ENCODE measurements at places on chromosomes 4 and X.

DNA sequence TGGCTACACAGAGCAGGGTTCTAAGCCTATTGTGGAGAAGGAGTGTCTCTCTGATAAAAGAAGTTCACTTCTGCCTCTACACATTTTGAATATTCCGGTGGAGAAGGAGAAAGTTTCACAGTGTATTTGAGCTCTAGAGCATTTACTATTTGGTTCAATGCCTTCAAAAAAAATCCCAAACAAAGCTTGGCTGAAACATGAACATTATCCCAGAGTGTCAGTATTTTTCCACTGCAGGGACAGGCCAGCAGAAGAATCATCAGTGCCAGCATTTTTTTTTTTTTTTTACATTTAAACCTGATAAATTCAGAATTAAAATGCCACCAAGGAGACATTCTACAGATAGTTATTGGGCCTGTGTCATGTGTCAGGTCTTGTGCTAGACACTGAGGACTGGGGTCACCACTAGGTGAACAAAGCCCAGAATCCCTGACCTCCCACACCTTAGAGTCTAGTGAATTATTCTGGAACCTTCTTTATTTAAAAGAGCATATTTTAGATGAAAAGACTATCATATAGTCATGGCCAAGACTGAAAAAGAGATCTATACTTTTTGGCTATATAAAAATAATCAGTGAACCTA, 48.0 kb upstream of the NAP1L5 start:
- no peak for DNase-seq

DNA sequence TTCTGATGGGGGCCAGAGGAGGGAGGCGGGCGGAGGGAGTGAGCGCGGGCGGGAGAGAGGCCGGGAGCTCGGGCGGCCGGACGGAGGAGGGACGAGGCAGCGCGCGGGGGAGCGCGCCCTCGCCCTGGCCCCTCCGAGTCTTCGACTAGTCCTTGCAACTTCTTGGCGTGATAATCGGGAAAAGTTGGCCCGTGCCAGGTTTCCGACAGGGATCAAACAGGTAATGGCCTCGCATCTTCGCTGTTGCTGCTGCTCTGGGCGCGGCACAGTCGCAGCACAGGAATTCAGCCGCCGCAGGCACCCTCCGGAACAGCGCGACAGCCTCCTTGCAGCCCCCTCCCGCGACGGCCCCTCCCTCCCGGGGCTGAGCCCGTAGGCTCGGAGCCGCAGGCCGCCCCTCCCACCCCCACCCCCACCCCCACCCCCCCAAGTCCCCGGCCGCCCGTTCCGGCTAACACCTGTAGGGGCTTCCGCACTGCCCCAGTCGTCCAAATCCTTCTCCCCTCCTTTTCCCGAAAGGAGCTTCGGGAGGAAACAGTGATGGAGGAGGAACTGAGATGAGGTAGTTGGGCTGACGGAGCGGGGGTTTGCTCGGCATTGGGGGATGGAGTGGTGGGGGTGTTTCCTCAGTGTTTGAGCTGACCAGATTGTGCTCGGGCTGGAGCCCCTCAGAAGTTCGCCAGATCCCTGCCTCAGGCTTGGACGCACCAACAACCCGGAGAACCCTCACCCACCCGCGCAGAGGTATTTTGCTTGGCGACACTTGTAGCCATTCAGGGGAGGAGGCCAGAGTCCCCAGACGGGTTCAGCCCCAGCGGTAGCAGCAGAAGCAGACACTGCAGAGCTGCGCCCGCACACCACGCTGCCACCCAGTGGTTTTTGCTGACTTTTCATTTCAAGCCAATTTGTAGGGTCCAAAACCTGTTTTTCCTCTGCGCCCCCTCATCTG, at the start of gene FGF13:
Gene FGF13 (minus strand): TSS at position 319 of the 949 bp plus-strand sequence. CDS start 714 bp downstream, outside the sequence.
- DNase-seq, result peak; percentile 63

- no peak for DNase-seq
These were observed 137.9 kb downstream of the PJA1 start for GRCh38 chrX:69027181-69028005.

DNA sequence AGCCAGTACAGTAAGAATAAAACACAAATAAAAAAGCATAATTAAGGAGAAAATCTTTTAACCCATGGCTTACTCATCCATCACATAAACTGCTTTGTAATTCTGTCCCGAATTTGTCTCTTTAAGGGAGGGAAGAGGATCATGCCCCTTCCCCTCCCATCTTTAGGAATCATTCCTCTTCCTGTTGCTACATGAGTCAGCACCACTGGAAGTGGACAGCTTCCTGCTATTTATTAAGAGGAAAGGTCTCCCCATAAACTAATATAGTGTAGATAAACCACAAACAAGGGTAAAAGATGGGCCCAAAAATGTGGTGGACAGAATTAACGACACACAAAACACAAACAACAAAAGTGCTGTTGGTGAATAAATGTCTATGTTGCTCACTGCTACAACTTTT, 75.8 kb downstream of the PPP3CA start:
- no peak for DNase-seq

GRCh38 chr4:169987327-169988228, 38.6 kb downstream of the MFAP3L start:
- no peak for DNase-seq

- no peak for DNase-seq
These were observed 30.6 kb downstream of the SETD7 start for GRCh38 chr4:139525414-139525813.

GRCh38 chrX:56751071-56751470, 22.0 kb downstream of the NBDY start:
- no peak for DNase-seq

- no peak for DNase-seq
These were observed 963.1 kb downstream of the RPA4 start for GRCh38 chrX:97846718-97847237.

GRCh38 chr4:156974264-156974663, 2.7 kb upstream of the PDGFC start:
- no peak for DNase-seq

DNA sequence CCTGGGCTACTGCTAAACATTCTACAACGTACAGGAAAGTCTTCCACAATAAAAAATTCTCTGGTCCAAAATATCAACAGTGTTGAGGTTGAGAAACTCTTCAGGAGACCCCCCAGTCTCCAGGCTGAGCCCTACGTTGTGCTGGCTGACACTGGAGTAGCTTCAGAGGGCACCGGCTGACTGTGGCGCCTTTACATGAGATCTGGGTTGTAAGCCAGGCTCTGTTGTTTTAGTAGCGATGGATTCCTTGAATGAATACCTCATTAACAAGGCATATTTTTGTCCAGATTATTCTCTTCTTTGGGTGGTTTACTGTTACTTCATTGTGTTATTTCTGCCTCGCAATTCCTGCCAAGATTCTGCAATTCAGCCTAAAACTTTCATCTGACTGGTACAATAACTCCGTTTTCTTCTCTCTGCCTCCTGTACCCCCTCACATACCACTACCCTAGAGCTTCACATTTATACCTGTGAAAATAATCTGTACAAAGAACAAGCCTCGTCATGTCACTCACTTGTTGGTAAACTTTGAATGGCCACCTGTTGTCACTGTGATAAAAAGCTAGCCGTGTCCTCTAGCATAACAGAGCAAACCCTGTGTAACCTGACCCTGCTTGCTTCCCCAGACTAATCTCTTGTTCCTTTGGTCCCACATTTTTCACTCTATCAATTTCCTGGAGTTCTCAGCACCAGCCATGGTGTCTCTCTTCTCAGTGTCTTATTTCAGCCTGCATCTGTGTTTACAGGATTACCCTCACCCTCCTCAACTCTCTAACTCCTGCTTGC, 1476.1 kb upstream of the TENM3 start:
- DNase-seq, result no peak

DNA sequence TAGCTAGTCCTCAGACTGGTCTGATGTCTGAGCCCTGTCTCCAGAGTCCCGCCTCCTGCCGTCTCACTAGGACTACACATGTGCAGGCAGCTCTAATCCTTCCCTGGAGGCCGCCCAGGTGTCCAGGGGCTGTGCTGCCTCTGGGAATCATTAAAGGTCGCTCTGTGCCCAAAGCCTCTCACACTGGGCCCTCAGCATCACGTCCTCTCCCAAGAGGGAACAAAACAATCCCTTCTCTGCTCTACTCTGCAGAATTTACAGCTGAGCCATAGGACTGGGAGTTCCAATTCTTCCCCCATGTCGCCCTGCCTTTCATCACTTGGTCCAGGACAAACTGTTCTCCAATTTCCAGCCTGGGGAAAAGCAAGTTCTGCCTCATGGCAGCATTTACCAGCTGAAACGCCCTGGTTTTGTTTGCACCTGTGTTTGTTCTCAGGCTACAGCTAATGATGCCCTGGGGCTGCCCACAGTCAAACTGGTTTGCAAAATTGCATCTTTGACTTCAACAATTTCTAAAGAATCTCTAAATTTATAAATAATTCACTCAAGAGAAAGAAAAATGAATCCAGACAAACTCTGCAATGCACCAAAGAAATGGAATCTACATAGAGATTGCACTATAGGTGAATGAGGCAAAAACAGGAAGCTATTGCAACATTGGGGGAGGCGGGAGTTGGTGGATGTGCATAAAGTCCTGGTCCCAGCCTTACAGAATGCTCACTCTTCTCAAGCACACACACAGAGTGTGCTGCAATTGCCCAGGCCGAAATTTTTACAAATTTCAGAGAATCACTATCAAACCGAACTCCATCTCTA, 7.2 kb upstream of the MRFAP1 start:
- no peak for DNase-seq

DNA sequence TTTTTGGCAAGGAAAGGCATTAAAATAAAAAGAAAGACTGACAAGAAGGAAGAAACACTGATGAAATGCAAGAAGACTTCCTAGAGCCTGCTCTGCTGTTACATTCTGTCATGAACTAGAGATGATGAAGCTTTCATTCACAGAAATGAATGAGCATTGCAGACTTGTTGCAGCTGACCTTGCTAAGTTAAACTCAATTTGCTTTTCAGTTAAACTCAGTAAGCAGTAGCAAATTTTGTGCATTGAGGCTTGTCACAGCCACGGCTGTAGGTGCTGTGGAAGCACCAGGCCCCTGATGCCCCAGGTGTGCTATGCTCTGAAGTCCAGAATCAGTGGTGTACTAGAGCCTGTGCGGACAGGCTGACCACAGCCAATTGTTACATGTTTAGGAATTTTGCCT, 39.6 kb upstream of the LSM6 start:
- DNase-seq, result no peak

DNA sequence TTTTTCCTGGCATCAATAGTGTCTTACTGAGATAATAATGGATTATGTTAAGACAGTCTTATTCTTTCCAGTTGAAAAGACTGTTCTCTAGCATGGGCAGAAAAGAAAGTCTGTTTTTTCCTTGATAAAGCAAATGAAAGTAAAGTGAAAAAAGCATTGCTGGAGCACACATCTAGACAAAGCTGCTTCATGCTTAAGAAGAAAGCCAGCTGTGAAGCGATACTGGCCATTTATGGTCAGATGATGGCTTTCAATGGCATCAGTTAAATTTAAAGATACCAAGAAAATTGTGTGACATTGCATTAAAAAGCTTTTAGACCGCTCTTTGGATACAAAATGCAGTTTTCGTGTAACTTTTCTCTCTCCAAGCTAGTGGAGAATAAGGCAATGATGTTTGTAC, 242.1 kb upstream of the TRAM1L1 start:
- no peak for DNase-seq

DNA sequence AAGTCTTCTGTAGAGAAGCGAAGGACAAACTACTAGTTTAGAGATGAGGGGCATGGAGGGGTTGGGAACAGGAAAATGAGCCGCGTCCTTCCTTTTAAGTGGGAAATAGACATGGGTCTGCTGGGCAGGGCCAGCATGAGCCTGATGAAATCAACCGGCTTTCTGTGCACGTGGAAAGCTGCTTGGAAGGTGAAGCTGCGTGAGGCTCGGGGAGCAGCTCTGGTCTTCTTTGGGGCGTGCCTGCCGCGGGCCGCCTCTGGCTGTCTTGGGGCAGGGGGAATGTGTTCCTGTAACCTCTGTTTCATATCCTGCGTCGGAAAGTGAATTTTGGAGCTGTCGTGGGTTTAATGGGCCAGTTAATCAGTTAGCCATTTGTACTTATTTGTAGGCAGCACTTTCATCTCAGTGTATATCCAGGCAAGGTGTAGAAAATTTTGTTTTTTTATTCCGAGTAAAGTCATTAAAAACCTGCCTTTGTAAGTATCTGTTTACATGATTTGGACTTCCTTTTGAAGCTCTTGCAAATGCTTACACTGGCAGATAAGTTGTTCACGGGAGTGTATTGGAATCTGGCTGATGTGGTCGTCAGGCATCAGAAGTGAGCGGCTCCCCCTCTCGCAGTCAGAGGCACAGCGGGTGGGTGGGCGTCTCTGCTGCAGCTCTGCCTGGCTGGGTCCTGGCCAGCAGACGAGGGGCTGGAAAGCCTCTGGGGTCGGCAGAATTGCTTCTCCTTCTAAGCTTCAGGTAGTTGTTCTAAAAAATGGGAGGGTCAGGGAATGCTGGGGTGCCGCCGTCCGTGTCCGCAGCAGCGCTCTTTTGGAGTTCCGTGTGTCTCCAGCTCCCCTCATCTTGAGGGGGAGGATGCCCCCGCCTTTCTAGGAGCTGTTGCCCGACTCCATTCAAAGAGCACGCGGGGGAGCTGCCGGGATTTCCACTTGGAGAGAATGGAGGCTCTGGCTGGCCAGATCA, 70.5 kb upstream of the HGFAC start:
- DNase-seq, result no peak

- DNase-seq, result no peak
These were observed 493.1 kb downstream of the ANKRD50 start for GRCh38 chr4:124219389-124219788.

- DNase-seq, result no peak
These were observed 196.7 kb downstream of the ZNF330 start for GRCh38 chr4:141417387-141417786.

DNA sequence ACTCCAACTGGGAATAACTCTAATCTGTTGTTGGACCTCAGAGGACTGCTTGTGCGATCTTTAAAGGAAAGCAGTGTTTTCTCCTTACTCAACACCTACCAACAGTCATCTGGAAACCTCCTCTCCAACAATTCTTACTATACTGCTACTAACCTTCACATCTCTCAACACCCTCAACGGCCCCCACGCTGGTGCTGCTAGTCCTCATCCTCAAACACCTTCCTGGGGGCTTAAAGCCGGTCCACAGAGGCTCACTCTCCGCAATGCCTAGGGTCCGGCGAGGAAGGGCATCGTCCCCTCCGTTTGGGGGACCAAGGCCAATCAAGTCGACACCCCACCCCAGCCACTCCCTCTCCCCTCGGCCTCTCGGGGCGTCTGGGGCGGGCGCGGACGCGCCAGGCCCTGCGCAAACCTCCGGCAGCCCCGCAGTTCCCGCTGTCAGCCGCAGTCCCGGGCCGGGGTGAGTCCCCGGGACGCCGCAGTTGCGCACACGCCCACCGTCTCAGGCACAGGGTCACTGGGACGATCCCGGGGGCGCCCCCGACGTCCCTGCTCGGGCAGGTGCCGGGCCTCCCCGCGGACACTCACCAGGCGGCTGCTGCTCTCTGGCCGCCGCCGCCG, 418 bp downstream of the TAB3 start:
- DNase-seq, result peak; percentile 63

DNA sequence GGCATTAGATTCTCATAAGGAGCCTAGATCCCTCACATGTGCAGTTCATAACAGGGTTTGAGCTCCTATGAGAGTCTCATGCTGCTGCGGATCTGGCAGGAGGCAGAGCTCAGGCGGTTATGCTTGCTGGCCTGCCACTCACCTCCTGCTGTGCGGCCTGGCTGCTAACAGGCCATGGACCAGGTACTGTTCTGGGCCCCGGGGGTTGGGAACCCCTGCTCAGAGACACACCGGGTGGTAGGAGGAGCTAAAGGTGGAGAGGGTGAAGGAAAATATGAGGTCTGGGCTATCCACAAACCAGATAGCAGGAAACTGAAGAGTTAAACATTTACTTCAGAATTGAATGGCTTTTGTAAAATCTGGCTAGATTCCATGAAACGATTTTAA, 5.9 kb upstream of the F11 start:
- no peak for DNase-seq
